ENCODE measurements at places on chromosomes 13 and 19. TPM values are rescaled to one million over a fixed set of nuclear protein-coding genes. Genes with fewer than 3 reads are reported as not detected.

DNA sequence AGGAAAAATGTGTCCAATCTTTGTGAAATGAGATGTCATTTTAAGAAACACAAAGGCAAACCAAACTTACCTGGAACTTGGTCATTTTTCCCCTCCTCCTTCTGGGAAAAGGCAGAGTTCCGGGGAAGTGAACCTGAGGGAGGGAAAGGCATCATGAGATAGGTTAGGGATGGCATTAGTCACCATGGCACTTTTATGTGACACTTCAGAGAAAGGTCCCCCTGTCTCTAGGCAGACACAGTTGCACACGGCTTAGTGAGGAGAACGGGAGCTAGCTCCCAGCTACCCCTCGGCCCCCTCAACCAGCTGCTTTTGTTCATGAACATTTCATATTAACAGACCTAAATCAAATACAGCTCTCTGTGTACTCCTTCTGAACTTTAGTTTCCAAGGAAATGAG lies 1.5 kb downstream of the ZNF235 start:
- no peak for DNase-seq

DNA sequence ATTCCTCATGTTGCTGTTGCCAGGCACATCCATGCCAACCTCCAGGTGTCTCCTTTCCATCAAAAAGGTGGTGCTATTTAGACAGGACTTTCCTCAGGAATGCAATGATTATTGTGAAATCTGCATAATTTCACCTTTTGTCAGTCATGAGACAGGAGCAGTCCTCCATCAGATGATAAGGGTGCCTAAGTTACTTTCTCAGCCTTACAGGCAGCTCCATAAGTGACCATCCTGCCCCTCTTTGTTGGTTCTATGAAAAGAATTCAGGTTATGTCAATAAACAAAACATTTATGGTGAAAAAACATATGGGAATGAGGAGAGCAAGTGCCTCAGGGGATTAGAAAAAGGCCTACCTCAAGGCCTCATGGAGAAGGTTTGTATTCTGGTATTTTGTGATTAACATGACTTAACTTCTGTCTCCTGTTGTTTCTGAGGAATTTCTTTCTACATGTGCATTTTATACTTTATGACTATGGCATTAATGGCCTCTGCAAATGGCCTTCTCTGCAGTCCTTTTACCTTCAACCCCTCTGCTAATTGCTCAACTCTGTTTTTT lies 110.3 kb upstream of the DIAPH3 start:
- no peak for DNase-seq

DNA sequence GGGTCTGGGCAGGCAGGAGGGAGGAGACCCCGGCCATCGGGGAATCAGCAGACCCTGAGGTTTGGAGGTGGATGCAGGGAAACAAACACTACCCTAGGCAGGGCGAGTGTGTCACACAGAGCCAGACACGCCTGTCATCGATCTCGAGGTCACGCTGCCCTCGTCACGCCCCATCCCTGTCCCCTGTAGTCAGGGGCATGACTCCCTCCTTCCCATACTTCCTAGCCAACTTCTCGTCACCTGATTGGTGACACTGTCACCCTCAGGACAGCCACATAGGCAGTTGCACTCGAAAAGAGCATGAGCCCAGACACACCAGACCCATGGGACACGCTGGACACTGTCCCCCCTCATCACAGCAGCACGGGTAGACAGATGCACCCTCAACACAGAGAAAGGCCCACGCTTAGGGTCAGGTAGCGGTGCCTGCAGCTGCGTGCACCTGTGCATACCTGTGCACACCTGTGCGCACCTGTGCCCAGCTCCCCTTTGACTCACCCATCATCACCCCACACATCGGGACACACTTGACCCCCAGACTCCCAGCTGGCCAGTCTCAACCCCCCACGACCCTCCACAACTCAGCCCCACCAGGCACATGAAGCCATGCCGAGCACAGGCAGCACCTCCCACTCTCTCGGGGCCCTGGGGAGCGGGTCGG lies 11.9 kb downstream of the CILP2 start:
- DNase-seq = no peak

GRCh38 chr19:1961000-1961883 lies 20.3 kb downstream of the CSNK1G2 start:
- DNase-seq = no peak

GRCh38 chr13:95707442-95708390 lies 30.8 kb downstream of the DNAJC3 start:
- DNase-seq = no peak

DNA sequence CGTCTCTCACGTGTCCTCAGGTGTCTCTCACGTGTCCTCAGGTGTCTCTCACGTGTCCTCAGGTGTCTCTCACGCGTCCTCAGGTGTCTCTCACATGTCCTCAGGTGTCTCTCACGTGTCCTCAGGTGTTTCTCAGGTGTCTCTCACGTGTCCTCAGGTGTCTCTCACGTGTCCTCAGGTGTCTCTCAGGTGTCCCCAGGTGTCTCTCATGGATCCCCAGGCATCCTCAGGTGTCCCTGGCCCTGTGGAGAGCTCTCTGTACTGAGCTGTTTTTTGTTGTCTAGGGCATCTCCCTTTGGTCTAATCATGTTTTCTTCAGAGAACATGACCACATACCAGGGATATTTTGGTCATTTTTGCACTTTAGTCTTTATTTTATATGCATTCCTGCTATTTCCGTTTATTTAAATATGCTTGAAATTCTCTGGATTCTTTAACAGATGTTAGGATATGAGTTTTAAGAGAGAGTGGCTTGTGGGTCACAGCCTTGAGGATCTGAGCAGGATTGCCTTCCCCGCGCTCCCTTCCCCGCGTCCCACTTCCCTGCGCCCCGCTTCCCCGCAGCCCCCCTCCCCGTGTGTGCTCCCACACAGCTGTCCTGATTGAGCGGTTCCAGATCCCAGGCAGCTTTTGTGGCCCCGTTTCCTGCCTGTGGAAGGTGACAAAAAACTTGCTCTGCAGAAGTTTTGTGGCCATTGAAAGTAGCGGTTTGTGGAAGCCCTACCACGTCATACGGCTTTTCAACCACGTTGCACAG lies 31.9 kb downstream of the ATP4B start:
- DNase-seq = peak; percentile 34

GRCh38 chr13:52652196-52652979 lies at the start of gene SUGT1:
TSS of gene SUGT1 (plus strand) at chr13:52652836. CDS start at chr13:52652921, 85 bp downstream.
- DNase-seq = peak; percentile 97

DNA sequence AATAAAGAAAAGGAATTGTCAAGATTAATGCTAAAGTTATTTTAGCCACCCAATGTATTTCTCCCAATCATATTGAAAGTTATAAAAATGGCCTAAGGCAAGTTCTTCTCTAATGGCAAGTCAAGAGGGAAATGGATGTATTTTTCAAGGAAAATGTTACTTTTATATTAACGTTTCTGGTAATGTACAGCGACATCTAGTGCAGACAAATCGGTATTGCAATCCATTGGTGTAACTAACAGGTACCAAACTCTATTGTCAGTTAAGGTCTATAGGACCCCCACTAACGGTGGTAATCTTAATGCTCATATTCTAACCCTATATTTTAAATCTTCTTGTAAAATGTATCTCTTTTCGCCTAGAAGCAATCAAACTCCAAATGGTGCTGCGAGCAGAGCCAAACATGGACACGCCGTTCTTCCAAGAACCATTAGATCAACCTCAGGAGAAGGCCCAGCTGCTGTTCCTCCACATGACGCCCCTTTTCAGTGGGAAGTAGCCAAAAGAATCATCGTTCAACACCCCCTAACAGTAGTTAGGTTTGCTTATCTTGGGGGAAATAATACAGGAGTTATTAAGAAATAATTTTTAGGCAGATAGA lies 98.5 kb upstream of the PABPC3 start:
- DNase-seq = peak; percentile 23

- peak; percentile 45 for DNase-seq
Measured at GRCh38 chr13:114161644-114162532, 17.2 kb upstream of the CFAP97D2 start.

DNA sequence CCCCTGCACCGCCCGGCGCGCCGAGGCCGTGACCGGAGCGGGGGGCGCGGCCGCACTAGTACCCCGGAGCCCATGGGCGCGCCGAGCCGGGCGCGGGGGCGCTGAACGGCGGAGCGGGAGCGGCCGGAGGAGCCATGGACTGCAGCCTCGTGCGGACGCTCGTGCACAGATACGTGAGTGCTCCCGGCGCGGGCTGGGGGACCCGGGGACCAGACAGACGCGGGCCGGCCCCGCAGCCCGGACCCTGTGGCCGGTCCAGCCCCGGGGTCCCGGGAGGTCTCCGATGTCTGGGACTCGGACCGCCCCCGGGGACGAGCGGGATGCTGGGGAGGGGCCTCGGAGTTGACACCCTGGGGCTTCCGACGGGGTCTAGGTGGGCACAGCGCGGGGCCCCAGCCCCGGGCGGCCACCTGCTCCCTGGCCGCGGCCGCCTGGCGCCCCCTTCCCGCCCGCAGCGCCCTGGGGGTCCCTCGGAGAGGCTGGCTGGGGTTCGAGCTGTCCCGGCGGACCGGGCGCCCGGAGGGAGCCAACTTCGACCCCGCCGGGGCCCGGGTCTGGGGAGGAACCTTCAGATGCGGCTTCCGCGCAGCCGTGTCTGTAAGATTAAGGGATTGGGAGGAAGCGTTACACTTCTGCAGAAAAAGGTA lies 568 bp downstream of the ATP11A start:
- DNase-seq = peak; percentile 23

GRCh38 chr13:23469951-23470421 lies 36.5 kb upstream of the SACS start:
- DNase-seq = peak; percentile 79

GRCh38 chr19:18924684-18925213 lies 5.2 kb downstream of the DDX49 start:
- no peak for DNase-seq

DNA sequence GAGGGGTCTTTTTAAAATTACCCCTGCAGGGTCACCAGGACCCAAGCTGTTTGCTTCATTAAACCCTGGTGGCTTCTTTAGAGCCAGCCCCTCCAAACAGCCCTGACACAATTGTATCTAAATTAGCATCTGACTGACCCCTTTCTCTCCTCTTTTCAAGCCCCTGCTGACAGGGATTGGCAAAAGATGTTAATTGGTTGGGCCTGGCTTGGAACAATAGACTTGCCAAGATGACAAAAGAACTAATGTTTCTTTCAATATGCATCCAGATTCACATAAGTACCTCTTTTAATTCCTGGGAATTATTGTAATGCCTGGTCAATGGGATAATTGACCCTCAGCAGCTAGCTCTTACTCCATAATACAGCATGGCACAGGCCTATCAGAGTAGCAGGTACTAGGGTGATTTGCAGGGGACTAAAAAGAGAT lies 140.8 kb downstream of the SHISA2 start:
- no peak for DNase-seq

GRCh38 chr13:100409132-100409531 lies 179.5 kb downstream of the GGACT start:
- DNase-seq = peak; percentile 25

GRCh38 chr19:48121909-48122371 lies 11.3 kb upstream of the PLA2G4C start:
- DNase-seq = peak; percentile 100

DNA sequence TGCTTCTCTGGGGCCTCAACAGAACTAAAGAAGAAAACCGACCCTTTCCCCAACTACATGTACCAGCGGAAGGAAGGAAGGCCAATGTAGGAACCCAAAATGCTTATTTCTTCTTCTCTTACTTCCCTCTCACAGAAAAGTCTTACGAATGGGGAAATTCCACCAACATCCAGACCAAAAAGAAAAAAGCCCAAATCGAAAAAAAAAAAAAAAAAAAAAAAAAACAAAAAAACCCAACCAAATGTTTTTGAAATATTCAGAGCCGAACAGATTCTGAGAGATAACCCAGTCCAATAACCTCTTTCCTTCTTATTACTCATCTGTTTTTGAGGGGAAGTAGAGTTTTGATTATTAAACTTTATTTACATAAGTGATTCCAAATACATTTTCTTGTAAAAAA lies 3.9 kb downstream of the PPM1N start:
- DNase-seq = no peak

GRCh38 chr19:19077103-19077502 lies 13.3 kb downstream of the SLC25A42 start:
- no peak for DNase-seq

GRCh38 chr13:35379663-35380062 lies 96.8 kb downstream of the MAB21L1 start:
- DNase-seq = no peak

DNA sequence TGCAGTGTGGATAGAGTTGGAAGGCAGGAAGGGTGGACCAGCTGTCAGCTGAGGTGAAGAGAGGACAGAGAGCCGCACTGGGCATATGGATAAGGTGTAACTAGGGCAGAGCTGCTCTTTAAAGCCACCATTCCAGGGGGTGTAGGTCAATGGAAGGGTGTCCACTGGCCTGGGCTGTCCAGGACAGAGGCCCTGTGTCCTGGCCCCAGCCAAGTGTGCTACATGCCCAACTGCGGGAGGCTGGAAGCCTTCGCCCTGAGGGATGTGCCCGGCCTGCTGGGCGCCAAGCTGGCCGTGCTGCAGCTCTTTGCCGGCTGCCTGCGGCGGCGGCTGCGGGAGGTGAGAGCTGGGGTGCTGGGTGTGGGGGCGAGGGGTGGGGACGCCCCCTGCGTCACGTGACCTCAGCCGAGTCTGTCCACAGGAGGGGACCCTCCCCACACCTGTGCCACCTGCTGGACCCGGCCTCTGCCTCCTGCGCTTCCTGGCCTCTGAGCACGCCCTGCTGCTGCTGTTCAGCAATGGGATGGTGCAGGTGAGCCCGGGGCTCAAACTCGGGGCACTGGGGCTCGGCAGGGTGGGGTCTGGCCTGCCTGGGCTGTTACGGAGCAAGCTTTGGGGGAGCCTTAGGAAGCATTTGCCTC lies 9.8 kb downstream of the PLK5 start:
- no peak for DNase-seq

DNA sequence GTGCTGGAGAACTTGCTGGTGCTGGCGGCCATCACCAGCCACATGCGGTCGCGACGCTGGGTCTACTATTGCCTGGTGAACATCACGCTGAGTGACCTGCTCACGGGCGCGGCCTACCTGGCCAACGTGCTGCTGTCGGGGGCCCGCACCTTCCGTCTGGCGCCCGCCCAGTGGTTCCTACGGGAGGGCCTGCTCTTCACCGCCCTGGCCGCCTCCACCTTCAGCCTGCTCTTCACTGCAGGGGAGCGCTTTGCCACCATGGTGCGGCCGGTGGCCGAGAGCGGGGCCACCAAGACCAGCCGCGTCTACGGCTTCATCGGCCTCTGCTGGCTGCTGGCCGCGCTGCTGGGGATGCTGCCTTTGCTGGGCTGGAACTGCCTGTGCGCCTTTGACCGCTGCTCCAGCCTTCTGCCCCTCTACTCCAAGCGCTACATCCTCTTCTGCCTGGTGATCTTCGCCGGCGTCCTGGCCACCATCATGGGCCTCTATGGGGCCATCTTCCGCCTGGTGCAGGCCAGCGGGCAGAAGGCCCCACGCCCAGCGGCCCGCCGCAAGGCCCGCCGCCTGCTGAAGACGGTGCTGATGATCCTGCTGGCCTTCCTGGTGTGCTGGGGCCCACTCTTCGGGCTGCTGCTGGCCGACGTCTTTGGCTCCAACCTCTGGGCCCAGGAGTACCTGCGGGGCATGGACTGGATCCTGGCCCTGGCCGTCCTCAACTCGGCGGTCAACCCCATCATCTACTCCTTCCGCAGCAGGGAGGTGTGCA lies 587 bp downstream of the S1PR4 start:
- DNase-seq = no peak

ABCC4 gene
- 7.6 TPM for total RNA-seq

ERICH6B gene
- not detected for total RNA-seq

LRRC63 gene
- 0.20 TPM for total RNA-seq

FTL gene
- total RNA-seq = 4,698 TPM

KPTN gene
- total RNA-seq = 12.1 TPM

SMG9 gene
- total RNA-seq = 17.0 TPM

ARGLU1 gene
- 25.7 TPM for total RNA-seq

DIAPH3 gene
- 25.1 TPM for total RNA-seq

Measured in RPMI7951 (cell line).